ENCODE measurements at places on chromosomes 11 and 22.
A peak's percentile ranks its signal among the peaks of the same experiment; 100 is the strongest.

GRCh38 chr11:79493555-79494171, 52.8 kb upstream of the TENM4 start:
- no peak for DNase-seq

GRCh38 chr11:64760759-64761420, 1.1 kb upstream of the PYGM start:
- no peak for DNase-seq

GRCh38 chr11:94553938-94554337, 10.2 kb downstream of the FUT4 start:
- DNase-seq = no peak

GRCh38 chr11:12724301-12725054, 50.3 kb downstream of the TEAD1 start:
- DNase-seq = no peak

GRCh38 chr11:36097219-36097650, 153.4 kb downstream of the LDLRAD3 start:
- no peak for DNase-seq

DNA sequence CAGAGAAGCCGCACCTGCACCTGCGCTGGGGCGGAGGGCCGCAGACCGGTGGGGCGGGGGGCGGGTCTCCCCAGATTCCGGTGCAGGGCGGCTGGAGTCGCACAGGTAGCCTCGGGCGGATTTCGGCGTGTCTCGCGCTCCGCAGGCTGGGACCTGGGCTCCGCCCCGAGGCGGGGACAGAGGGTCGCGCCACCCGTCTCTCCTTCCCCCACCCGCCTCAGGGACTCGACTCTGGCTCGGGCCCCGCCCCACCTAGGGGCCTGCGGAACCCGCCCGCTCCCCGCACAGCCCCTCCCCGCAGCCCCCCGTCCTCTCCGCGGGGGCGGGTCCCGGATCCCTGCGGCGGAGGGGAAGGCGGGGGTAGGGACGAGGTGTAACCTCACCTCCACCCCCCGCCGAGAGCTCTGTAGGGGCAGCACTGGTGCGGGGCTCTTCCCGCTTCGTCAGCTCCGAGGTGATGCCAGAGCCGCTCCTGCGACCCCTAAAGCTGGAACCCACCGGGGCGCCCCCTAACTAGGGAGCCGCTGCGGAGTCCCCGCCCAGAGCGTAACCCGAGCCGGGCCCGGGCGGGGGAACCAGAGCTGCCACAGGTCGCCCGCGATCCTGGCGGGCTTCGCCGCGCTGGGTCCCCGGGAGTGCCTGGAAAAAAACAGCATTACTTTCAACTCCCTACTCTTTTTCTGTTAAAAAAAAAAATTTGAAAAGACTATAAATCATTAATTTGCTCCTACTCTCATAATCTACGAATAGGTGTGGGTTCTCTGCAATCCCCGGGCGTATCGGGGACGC, at the start of gene SLC29A2:
TSS of gene SLC29A2 (minus strand) at position 134 of the 789 bp plus-strand sequence. CDS start 169 bp downstream, outside the sequence.
- DNase-seq = peak; percentile 25

- no peak for DNase-seq
Measured at GRCh38 chr22:33519071-33519973, 401.0 kb downstream of the LARGE1 start.

- DNase-seq = no peak
Measured at GRCh38 chr22:47673557-47673956, 911.1 kb downstream of the TBC1D22A start.

- no peak for DNase-seq
Measured at GRCh38 chr11:44290208-44290607, 19.7 kb downstream of the ALX4 start.

DNA sequence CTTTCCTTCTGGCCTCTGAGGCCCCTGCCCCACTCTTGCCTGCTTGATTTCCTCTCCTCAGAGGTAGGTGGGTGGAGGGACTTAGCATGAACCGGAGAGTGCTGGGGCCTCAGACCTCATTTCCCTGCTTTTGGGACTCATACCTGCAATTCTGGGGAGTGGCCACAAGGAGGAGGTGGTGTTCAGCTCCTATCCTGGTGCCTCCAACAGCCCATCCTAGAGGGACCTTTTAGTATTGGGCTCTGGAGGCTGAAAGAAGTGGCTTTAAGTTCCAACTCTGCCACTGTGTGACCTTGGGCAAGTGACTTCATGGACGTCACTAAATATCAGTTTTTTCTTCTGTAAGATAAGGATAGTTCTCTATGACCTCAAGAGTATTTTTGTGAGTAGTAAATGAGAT, 98.6 kb downstream of the KIAA1671 start:
- no peak for DNase-seq

- DNase-seq = no peak
Measured at GRCh38 chr11:105689631-105690030, 79.8 kb downstream of the GRIA4 start.

GRCh38 chr11:19218216-19218615, 16.4 kb upstream of the CSRP3 start:
- DNase-seq = no peak

DNA sequence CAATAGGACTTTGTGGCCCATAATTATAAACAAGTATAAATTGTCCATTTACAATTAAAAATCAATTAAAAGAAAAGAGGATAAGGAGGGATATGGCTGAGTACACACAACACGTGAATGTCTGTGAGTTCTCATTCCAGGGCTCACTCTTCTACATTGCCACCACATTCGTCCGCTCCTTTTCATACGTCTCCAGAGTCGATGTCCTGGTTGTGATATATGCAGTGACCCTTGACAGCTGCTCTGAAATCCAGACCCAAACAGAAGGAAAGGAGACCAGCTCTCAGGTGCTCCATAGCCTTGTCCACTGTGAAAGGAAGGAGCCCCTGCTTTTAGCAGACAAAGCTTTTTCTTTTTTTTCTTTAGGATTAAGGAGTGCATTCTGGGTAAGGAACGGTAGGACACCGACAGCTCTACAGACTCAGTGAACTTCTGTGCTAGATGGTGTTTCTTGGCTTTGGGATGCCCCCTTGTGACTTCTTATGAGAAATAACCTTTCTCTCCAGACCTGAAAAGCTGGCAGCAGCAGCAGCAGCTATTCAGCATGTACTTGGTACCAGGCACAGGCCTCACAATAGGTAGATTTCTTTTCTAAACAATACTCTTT, 19.7 kb upstream of the DNAJB13 start:
- DNase-seq = no peak

- DNase-seq = no peak
Measured at GRCh38 chr11:59479906-59480305, 6.8 kb downstream of the OR4D10 start.

DNA sequence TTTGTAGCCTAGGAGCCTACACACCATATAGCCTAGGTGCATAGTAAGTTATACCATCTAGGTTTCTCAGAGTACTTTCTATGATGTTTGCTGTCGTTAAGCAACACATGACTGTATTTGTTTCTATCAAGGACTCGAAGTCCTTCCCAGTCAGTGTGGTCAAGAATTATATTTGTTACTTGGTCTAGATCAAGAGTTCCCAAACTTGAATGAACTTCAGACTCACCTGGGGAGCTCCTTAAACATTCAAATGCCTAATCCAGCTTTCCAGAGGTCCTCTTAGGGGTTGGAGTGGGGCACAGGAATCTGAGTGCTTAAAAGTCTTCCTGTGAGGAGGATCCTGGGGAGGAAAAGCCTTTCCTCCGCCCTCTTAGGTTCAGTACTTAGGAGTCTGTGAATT, 41.5 kb upstream of the PAMR1 start:
- DNase-seq = no peak

GRCh38 chr22:28074526-28074925, 155.5 kb upstream of the PITPNB start:
- no peak for DNase-seq

- no peak for DNase-seq
Measured at GRCh38 chr11:47967577-47968525, 12.5 kb upstream of the PTPRJ start.
